ENCODE measurements at places on chromosomes 13 and 19. TPM values are rescaled to one million over a fixed set of nuclear protein-coding genes. Genes with fewer than 3 reads are reported as not detected.

Gene CEACAM8
- total RNA-seq: not detected

GRCh38 chr13:89227356-89227755 lies 1556.2 kb downstream of the SLITRK5 start:
- no peak for DNase-seq

DNA sequence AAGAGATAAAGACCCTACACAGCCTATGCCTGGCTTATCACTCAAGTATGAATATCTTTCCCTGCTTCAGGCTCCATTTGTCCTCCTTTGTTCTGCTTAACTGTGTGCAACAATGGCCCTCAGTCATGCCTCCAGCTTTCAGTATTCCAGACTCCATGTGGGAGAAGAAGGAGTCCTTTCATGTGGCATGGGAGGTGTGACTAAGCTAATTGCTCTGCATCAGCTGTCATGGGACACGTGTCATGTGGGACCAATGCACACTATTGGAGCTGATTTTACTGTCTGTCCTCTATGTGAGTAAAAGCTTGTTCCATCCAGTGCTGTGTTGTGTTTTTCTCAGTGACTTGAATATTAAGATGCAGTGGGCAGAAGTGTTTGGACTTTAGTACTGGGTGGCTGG lies 1198.3 kb downstream of the OLFM4 start:
- DNase-seq: no peak

DNA sequence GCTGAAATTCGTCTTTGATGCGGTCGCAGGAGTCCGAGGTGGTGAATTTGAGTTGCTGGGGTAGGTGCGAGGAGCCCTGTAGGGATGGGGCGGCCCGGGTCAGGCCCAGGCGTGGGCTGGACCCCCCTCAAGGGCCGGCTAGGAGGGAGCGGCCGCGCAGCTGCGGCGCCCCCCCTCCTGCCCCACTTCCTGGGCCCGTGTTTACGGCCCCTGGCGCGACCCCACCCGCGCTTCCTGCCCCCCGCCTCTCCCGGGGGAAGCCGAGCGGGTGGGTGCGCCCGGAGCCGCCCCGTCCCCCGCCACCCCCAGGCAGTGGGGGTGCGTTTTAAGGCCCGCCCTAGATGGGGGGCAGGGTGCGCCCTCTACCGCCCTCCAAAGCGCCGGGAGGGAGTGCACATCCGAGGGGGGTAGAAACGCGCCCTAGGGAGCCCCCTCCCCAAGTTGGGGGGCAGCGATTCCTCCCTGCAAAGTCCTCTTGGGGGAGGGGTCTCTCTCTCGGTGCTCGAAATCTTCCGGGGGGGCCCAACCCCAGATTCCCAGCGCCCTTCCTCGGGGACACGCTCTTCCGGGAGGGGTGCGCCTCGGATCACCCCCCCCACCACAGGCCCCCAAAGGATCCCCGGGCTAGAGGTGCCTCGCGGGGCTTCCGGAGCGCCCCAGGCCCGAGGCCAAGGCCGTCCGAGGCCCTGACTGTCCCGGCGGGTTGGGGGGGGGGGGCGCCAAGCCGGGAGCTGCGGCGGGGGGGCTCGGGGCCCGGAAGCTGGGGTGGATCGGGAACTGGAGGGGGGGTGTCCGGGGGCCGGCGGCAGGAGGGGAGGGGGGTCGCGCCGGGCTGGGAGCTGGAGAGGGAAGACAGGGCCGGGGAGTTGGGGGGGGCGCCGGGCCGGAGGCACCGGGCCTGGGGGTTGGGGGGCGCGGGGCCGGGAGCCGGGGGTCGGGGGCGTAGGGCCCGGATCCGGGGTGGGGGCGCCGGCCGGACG lies 823 bp downstream of the TLE5 start:
- DNase-seq: no peak

Gene AKT1S1
- total RNA-seq: 14.4 TPM

Gene MEIOSIN
- total RNA-seq: not detected

- DNase-seq: no peak
These were observed 185.7 kb downstream of the TM9SF2 start for GRCh38 chr13:99686944-99687411.

- DNase-seq: no peak
These were observed 7.5 kb downstream of the DYRK1B start for GRCh38 chr19:39826311-39826945.

DNA sequence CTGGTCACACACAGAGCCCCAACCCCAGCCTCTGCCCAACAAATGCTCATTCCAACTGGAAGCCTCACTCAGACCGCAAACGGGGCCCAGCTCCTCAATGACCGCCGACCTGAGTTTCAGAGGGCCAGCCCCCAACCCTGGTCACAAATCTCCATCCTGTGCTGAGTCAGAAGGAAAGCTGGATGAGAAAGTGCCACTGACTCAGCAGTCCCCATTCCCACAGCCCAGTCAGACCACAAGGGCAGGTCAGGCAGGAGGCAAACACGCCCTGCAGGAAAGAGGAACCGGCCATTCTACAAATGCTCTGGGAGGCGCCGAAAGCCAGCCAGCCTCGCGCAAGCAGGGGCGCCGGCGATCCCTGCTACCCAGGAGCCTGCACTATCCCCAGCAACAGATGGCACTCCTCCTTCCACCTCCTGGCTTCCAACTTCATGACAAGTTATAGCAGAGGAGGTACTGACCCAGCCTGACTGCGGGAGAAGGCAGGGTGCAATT lies 14.1 kb upstream of the PRKD2 start:
- peak; percentile 77 for DNase-seq

Gene NR1H2
- 59.7 TPM for total RNA-seq

Gene CGB7
- 0.09 TPM for total RNA-seq

DNA sequence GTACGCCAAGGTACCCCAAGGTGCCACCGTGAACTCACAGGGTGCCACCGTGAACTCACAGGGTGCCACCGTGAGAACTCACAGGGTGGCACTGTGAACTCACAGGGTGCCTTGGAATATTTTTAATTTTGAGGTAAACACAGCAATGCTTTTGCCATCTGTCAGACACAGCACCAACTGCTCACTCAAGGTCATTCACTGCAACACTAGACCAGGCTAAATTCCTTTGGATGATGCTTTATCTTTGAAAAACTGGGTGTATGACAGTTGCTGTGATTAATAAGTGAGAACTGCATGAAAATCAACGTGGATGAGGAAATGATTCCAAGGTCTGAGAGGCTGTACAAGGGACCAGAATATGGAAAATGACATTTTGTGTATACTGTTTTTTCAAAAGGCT lies 18.9 kb downstream of the SAFB2 start:
- no peak for DNase-seq

DNA sequence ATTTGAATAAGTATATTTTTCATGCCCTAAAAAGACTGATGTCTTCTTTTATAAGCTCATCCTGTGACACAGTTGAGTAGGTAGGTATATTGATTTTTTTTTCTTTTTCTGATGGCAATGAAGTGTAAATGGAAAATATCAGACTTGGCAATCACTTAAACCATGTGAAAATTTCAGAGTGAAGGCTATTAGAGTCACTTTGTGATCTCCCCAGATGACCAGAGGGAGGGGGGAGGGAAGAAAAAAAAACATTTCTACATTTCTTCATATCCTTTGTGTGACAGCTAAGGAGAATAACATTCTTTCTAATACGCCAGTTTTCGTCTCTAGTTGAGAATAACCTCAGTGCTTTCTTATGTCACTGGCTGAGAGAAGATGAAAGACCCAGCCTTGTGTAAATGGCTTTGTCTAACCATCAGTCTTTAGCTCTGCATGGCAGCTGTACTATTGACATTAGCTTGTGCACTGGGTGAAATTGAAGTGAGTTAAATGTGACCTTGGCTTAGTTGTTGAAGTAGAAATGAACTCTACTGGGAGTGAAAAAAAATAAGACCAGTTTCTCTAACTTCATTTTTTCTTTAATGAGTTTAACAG lies 332.1 kb upstream of the DACH1 start:
- no peak for DNase-seq

Gene KLK4
- total RNA-seq: not detected

Gene CABP5
- not detected for total RNA-seq

Gene CYP2S1
- not detected for total RNA-seq

DNA sequence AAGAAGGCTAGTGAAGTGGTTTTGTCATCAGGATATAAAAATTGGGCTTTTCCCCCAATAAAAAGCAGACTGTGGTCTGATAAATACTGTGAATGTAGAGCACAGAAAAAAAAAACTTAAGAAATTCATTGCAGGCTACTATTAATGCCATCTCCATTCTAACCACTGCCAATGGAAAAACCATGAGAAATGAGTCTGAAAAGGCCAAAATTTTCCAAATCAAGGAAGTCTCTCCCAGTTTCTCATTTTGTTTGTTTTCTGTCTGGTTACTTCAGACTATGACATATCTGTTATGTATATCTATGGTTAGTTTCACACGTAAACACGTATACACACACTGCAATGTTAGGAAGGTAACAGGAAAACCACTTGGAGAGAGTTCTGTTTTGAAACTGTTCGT lies 193.6 kb upstream of the TSC22D1 start:
- DNase-seq: no peak

GRCh38 chr13:37039896-37040295 lies 19.6 kb downstream of the SUPT20H start:
- no peak for DNase-seq
